ENCODE measurements at places on chromosomes 5 and 9. TPM values are rescaled to one million over a fixed set of nuclear protein-coding genes. Genes with fewer than 3 reads are reported as not detected.

TSSK1B gene
- total RNA-seq = 0.10 TPM

SLC6A3 gene
- not detected for total RNA-seq

SLF1 gene
- total RNA-seq = 5.4 TPM

TMEM232 gene
- 3.8 TPM for total RNA-seq

RUSC2 gene
- 107 TPM for total RNA-seq

QRFP gene
- not detected for total RNA-seq

DIRAS2 gene
- 20.2 TPM for total RNA-seq

CDC14B gene
- 15.5 TPM for total RNA-seq

SHC3 gene
- 0.64 TPM for total RNA-seq

ACSL6 gene
- total RNA-seq = not detected

TMED7 gene
- total RNA-seq = 146 TPM

GRM6 gene
- not detected for total RNA-seq

OR2V1 gene
- not detected for total RNA-seq

C9orf153 gene
- not detected for total RNA-seq

PCDHB10 gene
- 4.3 TPM for total RNA-seq

ANKRD31 gene
- total RNA-seq = 0.10 TPM

PKD2L2 gene
- not detected for total RNA-seq

NKD2 gene
- total RNA-seq = not detected

PCDHB7 gene
- total RNA-seq = 1.2 TPM

PCDHB9 gene
- 3.1 TPM for total RNA-seq

SPATA31C1 gene
- not detected for total RNA-seq

IL9 gene
- not detected for total RNA-seq

TLX3 gene
- total RNA-seq = not detected

TMC1 gene
- total RNA-seq = not detected

NFX1 gene
- total RNA-seq = 36.6 TPM

HINT1 gene
- total RNA-seq = 196 TPM

GEMIN5 gene
- total RNA-seq = 19.2 TPM

DNAI1 gene
- total RNA-seq = 0.25 TPM

SLC1A1 gene
- 7.1 TPM for total RNA-seq

GABRA6 gene
- not detected for total RNA-seq

SIL1 gene
- 87.4 TPM for total RNA-seq

IFNA21 gene
- total RNA-seq = not detected

SYK gene
- not detected for total RNA-seq

ADRB2 gene
- total RNA-seq = 0.54 TPM

CAMK4 gene
- total RNA-seq = 0.89 TPM

CKMT2 gene
- not detected for total RNA-seq

PCDHGB1 gene
- total RNA-seq = 2.7 TPM

PCDHGC3 gene
- 90.8 TPM for total RNA-seq

OR1J2 gene
- not detected for total RNA-seq

RPS14 gene
- total RNA-seq = 1,234 TPM

PAX5 gene
- not detected for total RNA-seq

ORM1 gene
- not detected for total RNA-seq

FST gene
- 4.9 TPM for total RNA-seq

TNFSF8 gene
- total RNA-seq = not detected

AIF1L gene
- total RNA-seq = 33.1 TPM

PDE6A gene
- total RNA-seq = 0.12 TPM

KLF9 gene
- 29.8 TPM for total RNA-seq

NUTM2F gene
- total RNA-seq = not detected

TPPP gene
- 0.07 TPM for total RNA-seq

SLC46A2 gene
- not detected for total RNA-seq

PRR16 gene
- total RNA-seq = 10.7 TPM

RUFY1 gene
- 34.4 TPM for total RNA-seq

VCAN gene
- 710 TPM for total RNA-seq

HMGCR gene
- total RNA-seq = 75.9 TPM
